NCI-H146 (cell line): ENCODE measurements at places on chromosomes 6 and 20.

DNA sequence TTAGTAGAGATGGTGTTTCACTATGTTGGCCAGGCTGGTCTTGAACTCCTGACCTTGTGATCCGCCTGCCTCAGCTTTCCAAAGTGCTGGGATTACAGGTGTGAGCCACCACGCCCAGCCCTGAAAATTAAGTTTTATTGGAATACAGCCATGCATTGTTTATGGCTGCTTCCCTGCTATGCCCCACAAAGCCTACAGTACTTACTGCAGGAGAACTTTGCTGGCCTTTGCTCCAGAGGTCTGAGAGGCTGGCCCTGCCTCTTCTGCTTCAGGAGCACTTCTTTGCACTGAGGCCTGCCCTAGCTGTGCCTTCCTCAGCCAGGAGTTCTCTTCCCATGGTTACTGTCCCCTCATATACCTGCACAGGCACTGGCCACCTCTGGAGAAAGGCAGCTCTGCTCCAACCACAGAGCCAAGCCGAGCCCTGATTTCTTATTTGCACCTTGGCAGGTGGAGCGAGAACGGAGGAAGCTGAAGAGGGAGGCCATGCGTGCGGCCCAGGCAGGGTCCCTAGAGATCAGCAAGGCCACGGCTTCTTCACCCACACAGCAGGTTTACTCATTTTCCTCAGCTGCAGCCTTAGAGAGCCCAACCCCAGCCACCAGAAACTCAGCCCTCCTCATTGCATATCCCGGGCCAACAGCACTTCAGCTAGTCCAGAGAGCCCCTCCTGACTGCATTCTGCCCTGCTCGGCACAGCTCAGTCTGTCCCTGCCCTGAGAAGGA, 20.8 kb downstream of the C20orf173 start:
- DNase-seq: no peak

GRCh38 chr6:134482593-134483270, 164.8 kb upstream of the SGK1 start:
- DNase-seq: no peak

DNA sequence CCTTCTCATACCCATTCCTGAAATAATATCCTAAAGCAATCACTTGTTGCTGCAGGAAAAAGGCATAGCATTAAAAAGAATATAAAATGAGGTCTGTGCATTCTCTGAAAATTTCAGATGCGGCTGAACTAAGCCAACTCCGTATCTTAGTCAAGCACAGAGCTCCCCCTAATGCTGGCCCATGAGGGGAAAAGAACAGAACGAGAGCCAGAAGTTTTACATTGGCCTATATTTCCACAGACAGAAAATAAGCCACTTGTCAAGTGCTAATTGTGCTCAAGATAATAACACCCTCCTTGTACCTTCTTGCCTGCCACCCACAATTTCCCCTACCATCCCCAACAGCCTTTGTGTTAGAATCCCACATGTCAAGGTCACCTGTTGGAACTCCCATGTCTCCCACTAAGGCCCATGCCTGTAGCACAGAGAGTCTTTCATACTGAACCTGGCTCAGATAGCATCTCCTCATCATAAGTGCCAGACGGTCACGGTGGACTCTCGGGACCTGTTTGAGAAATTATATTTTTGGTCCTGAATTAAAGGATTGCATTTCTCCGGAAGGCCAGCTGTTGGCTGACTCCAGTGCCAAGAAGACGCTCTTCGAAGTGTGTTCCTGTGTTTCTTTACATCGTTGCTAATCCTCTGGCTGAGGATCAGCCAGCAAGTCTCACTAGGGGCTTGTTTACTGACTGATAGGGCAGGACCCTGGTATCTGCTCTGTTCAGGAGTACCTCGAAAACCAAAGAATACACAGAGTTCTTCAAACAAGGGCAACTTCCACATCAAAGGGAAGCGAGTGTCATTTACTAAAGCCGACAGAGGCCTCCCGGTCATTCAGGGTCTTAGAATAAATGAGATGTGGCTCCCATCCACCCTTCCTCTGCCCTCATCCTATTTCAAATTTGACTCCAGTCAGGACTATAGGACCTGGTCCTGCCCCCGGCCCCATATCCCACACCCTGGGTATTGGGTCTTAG, 183.4 kb upstream of the FBXL4 start:
- no peak for DNase-seq

DNA sequence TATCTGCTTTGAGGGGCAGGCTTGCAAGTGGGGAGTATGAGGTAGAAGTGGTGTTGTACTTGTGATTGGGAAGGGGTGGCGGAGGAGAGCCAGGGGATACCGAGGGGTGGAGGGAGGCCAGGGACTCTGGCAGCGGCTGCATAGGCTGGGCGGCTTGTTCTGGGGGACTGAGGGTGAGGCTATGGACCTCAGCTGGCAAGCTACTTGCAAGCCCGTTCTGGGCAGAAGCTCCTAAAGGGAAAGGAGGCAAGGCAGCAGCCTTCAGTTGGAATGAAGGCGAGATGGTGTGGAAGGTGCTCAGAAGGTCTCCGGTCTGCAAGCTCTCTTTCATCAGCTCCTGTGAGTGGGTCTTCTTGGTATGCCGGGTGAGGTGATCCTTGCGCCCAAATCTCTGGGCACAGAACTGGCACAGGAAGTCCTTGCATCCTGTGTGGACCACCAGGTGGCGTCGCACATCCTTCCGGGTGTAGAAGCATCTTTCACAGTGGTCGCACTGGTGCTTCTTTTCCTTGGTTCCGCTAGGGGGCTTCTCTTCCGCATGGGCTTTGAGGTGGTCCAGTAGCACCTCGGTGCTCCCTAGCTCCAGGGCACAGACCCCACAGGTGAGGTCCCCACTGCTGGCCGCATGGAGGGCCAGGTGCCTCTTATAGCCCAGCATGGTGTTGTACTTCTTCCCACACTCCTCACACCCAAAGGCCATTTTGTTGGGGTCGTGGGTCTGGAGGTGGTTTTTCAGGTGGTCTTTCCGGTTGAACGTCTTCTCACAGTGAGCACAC, 66.0 kb downstream of the PLAGL1 start:
- peak; percentile 80 for DNase-seq

- no peak for DNase-seq
Measured at GRCh38 chr6:6826095-6826901, 237.8 kb downstream of the LY86 start.

DNA sequence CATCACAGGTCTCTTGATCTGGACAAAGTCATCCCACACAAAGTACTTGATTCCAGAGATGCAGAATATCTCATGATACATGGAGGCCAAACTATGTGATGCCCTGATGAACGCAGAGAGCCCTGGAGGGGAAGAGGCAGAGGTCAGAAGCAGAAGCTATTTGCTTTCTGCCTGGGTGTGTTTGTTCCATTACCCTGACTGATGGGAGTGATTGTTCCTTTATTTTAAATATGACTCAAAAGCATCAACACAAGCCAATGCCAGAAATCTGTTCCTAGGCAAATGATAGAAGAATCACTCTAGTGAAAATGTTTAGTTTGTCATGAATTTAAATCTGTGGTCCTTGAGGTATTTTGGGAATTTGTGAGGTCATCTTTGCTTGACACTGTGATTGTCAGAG, 54.7 kb upstream of the GGTLC1 start:
- DNase-seq: no peak
